ENCODE measurements at places on chromosomes 4 and X.

GRCh38 chr4:124167602-124168001 is 544.9 kb downstream of the ANKRD50 start:
- no peak for DNase-seq

- DNase-seq = no peak
Measured at GRCh38 chr4:16461362-16461761, 235.1 kb upstream of the TAPT1 start.

DNA sequence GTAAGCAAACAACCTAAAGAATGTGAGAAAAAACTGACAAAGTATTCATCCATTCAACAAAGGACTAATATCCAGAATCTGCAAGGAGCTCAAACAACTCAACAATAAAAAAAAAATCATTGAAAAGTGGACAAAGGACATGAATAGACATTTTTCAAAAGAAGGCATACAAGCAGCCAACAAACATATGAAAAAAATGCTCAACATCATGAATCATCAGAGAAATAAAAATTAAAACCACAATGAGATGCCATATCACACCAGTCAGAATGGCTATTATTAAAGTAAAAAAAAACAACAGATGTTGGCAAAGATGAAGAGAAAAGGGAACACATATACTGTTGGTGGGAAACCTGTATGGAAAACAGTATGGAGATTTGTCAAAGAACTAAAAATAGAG is 120.7 kb upstream of the ADGRL3 start:
- no peak for DNase-seq

GRCh38 chr4:76106442-76106841 is 31.9 kb downstream of the ART3 start:
- DNase-seq = no peak

GRCh38 chrX:50677789-50678188 is 136.2 kb downstream of the SHROOM4 start:
- no peak for DNase-seq

DNA sequence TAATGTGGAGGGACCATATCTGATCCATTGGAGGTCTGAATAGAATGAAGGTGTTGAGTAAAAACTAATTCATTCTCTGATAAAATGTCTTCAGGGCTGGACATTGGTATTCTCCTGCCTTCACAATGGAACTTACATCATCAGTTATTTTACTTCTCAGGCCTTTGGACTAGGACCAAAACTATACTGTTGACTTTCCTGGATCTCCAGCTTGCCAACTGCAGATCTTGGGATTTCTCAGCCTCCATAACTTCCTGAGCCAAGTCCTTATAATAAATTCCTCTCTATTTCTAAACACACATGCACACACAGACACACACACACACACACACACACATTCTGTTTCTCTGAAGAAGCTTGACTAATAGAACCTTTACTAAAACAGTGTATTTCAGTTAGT is 1858.6 kb upstream of the ADGRL3 start:
- DNase-seq = no peak

DNA sequence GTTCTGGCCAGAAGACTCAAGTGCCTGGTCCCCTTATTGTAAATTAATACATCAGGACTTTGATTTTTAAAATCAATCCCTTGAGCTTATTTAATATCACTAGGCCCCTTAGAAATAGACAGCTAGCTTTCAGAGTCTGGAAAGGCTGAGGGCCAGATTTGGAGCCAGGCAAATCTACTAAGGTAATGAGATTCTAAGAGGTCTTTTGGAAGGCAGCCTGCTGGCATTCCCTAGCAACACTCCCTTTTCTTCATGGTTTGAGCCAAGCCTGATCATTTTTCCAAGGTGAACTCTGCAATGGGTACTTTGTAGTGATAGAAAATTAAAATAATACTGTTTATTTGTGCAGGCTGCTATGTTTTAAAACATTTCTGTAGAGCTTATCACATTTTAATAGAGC is 378.5 kb downstream of the FAT4 start:
- DNase-seq = no peak

GRCh38 chr4:37320513-37321235 is 76.1 kb downstream of the NWD2 start:
- DNase-seq = no peak

DNA sequence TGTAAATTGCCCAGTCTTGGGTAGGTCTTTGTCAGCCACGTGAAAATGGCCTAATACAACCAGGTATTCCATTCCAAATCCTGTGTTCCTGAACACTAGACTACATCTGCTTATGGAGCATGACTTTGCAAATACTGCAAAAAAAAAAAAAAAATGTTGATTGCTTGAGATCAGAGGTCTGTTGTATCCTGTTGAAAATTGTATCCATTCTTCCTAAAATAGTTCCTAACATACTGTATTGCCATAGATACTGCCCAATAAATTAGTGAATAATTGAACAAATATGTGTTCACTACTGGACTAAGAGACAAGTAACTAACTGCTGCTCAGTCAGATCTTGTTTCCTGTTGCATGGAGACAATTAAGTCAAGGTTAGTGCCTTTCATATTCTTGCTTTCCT is 164.3 kb upstream of the PABPC4L start:
- no peak for DNase-seq

DNA sequence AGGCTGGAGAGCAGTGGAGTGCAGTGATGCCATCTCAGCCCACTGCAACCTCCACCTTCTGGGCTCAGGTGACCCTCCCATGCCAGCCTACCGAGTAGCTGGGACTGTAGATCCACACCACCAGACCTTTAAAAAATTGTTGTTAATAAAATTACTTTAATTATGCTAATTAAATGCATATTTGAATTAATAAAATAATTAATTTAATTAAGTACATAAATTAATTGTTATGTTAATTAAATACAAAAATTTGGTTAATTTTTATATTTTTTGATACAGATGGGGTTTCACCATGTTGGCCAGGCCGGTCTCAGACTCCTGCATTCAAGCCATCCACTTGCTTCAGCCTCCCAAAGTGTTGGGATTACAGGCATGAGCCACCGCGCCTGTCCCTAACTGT is 12.6 kb upstream of the RAPGEF2 start:
- DNase-seq = no peak

DNA sequence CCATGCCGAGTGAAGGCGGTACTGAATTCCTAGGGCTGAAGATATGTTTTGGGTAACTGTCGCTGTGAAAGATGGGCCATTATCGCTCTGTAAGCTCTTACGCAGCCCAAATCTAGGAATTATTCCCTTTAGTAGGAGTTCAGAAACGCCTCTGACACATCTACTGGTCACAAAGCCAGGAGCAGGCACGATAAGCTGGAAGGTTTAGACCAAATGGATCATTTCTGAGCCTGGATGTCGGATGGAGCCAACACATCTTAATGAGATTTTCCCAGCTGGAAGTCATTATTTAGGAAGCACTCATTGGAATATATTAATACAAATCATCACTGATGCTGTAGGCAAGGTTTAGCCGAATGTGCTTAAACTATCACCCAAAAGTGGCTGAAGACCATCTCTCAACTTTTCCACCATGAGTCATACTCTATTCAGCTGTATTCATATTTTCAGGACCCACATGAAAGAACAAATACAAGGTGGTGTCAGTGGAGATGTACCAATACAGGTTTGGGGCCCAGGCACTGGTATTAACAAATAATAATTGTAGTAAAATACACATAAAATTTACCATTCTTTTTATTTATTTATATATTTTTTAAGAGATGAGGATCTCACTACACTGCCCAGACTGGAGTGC is 34.2 kb upstream of the ATRX start:
- no peak for DNase-seq
